ENCODE measurements at places on chromosomes 1 and 21.

- DNase-seq: no peak
Observed at GRCh38 chr1:51414811-51415210, 84.4 kb upstream of the TTC39A start.

DNA sequence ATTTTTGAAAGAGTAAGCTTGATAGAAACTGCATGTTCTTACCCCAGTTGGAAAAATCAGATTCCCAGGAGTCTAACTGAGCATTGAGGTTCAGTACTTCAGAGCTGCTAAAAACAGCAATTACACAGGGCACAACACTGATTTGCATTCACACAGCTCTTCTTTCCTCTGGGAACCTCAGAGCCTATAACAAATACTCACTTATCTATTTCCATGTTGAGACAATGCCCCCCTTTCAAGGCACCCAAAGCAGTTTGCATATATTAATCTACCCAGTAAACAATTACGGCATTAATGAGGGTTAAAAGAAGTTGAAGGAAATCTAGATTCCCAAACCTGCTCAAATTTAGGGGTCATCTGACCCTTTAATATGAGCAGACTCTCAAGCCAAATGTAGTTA lies 126.9 kb upstream of the SLC35F3 start:
- DNase-seq: no peak

- peak; percentile 28 for DNase-seq
Observed at GRCh38 chr1:226912587-226913176, 27.4 kb upstream of the COQ8A start.

DNA sequence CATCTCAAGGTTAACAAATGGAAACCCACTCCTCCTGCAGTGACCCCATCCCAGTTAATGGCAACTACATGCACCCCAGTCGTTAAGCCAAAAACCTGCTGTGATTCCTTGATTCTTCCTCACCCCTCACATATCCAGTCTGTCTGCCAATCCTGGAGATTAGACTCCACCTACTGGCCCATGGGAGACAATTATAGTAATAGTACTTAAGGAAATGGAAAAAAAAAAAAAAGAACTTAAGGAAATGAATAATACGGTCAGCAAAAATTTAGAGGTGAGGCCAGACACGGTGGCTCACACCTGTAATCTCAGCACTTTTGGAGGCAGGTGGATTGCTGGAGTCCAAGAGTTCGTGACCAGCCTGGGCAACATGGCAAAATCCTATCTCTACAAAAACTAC lies 7.0 kb downstream of the NOL9 start:
- no peak for DNase-seq

GRCh38 chr1:211339631-211340041 lies 13.0 kb downstream of the TRAF5 start:
- DNase-seq: no peak

DNA sequence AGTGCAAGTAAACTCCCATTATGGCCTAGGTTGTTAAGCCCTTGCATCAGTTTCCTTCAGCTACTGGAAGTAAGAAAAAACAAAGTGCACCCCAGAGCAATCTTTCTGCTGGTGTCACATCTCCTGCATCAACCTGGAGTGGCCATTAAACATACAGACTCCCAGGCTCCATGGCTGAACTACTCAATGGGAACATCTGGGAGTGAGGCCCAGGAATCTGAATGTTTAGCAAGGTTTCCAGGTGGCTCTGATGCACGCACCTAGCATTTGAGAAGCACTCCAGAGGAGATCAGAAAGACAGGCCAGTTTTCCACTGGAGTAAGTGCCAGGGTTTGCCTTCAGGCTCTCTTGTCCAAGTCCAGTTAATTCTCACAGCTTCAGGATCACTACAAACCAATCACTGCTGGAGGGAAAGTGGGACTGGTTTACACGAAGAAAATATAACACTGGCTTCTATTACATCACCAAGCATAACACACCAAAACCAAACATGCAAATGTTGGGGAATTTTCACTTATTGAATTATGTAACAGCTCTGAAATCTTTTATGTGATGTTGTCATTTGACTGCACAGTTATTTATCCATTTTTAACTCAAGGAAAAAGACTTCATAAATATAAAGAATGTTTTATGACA lies 22.3 kb upstream of the ABCA4 start:
- no peak for DNase-seq

GRCh38 chr1:219555031-219555692 lies 57.7 kb downstream of the ZC3H11B start:
- DNase-seq: no peak

GRCh38 chr1:93395195-93395594 lies 49.5 kb downstream of the DR1 start:
- no peak for DNase-seq

DNA sequence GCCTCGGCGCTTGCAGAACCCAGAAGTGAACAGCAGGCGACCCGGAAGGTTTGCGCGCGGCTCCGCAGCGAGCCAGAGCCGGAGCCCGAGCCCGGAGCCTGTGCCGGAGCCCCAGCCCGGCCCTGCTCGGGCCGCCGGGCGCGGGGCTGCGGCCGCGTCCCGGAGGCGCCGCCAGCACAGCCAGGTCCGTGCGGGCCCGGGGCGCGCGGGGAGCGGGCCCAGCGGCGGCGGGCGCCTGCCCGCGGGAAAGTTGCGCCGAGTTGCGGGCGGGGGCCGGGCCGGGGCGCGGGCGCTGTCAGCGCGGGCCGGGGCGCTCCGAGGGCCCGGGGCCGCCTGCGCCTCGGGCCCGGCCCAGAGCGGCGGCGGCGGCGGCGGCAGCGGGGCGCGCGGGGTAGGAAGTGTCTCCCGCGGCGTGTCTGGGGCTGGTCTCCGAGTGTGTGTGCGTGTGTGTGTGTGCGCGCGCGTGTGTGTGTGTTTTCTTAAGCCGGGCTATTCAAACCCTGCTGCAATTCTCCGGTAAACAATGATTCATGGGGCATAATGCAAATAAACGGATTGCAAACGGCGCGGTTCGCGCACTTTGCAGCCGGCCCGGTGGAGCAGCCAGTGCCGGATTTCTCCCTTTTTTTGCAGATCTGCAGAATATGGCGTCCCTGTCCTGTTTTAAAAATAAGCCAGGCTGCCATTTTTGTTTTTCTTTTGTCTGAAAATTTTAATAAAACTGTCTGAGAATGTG lies at the start of gene ZNF362:
Gene ZNF362, plus strand, starts transcription at position 22 of the 736 bp plus-strand sequence. CDS start 14,083 bp downstream, outside the sequence.
- DNase-seq: peak; percentile 43

DNA sequence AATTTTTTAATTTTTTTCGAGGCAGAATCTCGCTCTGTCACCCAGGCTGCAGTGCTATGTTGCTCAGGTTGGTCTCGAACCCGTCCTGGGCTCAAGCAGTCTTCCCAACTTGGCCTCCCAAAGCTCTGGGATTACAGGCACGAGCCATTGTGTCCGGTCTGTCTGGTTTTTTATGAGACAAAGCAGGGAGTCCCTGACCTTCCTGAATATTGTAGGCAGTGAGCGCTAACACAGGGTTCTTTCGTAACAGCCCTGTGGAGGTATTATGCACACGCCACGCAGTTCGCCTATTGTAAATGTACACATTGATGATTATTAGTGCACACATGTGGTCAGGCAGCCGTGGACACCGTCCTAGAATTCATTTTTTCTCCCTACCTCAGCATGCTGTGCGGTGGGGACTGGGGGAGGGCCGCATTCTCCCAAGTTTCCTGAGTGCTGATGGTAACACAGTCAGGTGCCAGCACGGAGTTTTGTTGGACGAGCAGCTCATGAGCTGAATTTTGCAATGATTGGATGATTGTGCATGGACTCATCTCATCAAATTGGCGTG lies 19.6 kb downstream of the SPSB1 start:
- no peak for DNase-seq

Measured in stimulated activated CD8-positive, alpha-beta memory T cell treated with anti-CD3 and anti-CD28 coated beads, Interleukin-2, amount 100 ng/mL, for 48 hours (primary cell).